ENCODE measurements at places on chromosomes 7 and 10.

DNA sequence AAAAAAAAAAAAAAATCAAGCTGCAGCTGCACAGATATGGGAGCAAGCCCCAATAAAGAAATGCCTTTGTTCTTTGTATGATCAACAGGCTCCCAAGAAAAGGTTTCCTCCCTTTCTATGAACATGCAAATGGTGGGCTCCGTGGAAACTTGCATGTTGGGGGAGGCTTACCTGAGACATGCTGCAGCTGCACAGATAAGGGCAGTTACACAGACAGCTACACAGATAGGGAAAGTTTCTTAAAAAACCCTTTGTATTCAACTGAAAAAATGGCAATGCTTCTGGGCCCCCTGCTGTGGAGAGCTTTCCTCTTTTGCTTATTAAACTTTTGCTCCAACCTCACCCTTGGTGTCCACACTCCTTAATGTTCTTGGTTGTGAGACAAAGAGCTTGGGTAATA is 29.8 kb upstream of the ZNF746 start:
- no peak for DNase-seq

DNA sequence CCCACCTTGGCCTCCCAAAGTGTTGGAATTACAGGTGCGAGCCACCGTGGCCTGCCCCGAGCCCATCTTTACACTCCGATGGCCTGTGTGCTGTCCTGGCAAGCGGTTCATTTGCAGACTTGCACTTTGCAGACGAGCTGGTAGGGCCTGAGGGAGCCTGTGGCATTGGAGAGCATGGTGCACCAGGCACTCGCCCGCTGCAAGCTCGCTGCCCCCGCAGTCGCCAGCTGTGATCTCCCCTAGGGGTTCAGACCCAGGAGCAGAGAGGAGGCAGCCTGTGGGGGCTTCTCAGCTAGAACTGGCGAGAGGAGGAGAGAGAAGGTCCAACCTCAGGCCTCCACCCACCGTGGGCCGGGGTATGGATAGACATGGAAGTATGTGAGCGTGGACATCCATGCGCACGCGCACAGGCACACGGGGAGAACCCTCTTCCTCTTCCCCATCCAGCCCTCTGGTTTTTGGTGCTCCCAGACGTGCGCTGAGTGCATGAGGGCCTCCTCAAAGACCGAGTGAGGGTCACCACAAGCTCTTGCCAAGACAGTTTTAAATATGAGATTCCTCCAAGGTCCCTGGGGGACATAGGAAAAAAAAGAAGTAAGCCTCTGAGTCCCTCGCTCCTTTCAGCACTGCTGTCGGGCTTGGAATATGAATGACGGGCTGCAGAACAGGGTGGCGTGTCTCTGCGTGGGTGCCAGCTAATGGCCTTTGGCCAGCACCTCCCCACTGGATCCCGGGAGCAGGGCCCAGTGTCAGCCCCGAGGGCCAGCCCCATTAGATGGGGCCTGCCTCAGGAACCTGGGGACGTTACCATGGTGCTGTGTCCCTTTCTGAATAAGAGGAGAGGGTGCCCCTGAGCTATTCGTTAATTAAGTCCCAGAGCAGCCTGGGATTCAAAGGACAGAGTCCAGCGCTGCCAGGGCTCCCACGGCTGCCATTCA is 15.1 kb upstream of the TTYH3 start:
- DNase-seq, result no peak

DNA sequence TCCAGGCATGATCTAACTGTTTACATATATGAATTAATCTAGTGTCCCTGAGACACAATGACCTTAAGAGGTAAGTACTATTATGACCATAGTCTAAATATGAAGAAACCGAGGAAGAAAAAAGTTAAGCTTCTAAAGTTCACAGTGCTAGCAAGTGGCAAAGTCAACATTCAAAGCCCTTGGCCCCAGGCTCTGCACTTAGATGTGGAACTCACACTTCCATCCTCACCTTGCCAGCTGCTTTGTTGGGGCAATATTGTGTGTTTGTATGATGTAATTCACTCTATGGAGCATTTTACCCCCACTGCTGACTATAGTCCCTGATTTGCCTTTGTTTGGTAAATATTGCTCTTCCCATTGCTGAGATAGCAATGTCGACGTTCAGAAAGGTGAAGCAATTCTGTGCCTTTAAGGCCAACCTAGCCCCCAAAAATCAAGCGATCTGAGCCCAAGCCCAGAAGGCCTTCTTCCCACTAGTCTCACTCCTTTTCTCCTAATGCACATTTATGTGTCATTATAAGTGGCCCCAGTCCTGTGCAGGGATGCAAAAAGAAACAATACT is 487.6 kb upstream of the ZMIZ1 start:
- DNase-seq, result no peak

DNA sequence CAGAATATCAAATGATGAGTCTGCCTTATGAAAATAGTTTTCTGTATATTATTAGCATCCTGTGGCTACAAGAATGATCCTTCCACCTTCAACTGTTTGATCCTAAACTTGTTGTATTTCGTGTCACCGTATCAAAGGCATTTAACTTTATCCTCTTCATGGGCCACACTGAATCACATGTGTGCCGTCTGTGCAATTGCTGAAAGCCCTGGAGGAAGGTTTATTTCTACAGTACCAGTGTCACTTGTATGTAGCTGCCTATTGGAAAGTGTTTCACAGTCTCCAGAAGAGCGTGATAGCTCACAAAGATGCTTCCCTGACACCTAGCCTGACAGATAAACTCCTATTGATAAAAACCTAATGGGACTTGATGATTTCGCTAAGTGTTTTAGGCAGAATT is 94.5 kb downstream of the ITGA8 start:
- DNase-seq, result no peak

DNA sequence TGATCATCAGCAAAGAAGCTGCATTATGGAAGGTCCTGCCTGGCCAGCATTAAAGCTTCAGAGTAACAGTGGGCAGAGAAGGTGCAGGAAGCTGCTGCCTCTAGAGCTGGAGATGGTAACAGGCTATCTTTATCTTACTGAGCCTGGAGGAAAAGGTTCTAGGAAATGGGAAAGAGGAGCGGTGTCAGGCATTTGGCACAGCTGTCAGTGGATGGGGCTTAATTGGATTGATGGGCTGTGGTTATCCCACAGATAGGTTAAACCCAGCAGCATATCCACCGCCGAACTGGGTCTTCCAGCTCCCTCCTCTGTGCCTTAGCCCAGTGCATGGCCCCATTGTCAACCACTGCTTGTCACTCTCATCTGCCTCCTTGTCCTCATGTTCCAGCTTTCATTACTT is 127.6 kb downstream of the CCNY start:
- DNase-seq, result no peak

DNA sequence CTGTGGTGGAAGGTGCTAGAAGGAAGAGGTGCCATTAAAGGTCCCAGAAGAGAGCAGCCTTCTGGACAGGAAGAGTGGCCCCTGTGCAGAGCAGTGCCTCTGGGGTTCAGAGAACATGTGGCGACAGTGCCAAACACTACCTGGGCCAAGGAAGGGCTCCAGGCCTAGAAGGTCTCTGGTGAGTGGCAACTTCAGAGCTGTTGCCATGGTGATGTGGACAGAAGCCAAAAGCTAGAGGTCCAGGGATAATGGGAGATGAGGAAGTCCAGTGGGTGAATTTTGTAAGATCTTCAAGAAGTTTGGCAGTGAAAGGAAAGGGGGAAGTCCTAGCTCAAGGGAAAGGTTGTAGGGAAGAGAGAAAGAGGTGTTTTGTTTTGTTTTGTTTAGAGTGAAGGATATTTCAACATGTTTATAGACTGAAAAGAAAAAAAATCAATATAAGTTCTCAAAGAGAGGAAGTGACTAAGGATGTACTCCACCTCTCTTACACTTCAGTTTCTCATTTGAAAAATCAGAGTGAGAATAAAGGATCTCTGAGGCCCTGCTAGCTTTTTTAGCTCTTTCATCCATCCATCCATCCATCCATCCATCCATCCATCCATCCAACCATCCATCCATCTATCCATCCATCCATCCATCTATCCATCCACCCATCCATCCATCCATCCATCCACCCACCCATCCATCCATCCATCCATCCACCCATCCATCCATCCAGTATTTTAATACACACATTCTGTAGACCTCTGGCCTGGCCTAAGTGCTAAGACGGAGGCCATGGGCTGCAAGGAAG is 77.1 kb upstream of the DUSP5 start:
- DNase-seq, result no peak

DNA sequence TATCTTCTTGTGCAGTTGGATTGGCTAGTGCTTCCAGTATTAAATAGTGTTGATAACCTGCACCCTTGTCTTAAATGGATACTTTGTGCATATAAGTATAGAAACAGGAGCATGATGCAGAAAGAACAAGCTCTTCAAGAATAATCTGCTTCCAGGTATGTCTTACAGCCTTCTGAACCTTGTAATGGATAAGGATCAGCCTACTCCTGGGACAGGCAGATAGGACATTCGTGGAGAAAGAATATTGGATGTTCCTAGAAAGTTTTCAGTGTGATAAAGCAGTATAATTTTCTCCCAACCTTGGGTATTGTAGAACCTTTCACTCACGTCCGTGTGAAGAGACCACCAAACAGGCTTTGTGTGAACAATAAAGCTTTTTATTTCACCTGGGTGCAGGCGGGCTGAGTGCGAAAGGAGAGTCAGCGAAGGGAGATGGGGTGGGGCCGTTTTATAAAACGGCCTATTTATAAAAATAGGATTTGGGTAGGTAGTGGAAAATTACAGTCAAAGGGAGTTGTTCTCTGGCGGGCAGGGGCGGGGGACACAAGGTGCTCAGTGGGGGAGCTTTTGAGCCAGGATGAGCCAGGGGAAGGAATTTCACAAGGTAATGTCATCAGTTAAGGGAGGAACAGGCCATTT is 27.2 kb downstream of the C1GALT1 start:
- no peak for DNase-seq

- DNase-seq, result no peak
Observed at GRCh38 chr10:94363251-94363565, 469 bp upstream of the NOC3L start.

- no peak for DNase-seq
Observed at GRCh38 chr10:130606001-130606405, 469.8 kb downstream of the GLRX3 start.

Measured in transverse colon (tissue), 4 donors.